GM04504 (cell line): ENCODE measurements at places on chromosomes 1 and 21.

DNA sequence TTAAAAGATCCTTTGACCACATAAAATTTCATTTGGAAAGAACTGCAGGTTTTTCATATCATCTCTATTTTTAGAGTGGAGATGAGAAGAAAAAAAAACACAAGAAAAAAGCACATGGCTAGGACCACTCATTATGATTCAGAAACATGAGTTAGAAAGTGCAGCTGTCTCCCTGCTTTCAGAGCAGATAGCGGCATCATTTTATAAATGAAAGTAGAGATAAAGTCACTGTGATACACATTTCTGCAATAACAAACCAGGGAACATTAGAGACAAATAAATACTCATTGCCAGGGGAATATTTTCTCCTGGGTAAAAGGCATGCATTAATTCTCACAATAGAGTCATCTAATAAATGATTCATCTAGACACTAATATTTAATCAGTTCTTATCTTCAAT lies 87.5 kb upstream of the PLPPR4 start:
- DNase-seq: no peak

GRCh38 chr1:35783055-35783583 lies 13.3 kb upstream of the CLSPN start:
- DNase-seq: no peak

DNA sequence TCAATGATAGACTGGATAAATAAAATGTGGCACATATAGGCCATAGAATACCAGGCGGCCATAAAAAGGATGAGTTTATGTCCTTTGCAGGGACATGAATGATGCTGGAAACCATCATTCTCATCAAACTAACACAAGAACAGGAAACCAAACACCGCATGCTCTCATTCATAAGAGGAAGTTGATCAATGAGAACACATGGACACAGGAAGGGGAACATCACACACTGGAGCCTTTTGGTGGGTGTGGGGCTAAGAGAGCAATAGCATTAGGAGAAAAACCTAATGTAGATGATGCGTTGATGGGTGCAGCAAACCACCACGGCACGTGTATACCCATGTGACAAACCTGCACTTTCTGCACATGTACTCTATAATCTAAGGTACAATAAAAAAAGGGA lies 883.4 kb upstream of the PRMT6 start:
- no peak for DNase-seq

DNA sequence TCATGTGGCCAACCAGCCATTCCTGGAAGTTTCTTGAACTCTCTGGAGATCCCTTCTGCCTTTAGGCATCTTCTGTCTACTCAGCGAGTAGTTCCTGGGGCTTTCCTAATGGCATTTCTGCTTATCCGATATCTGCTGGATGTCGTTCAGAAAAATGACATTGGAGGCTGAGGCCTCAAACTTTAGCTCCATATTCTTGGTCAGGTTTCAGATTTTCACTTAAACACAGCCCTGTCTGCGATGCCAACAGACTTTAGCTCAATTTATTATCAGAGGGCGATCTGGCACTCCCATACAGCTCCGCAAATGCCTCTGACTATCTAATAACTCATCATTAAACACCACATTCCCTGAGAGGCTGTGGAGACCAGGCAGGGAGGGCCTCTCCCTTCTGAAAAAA lies 46.3 kb upstream of the ETS2 start:
- DNase-seq: no peak

DNA sequence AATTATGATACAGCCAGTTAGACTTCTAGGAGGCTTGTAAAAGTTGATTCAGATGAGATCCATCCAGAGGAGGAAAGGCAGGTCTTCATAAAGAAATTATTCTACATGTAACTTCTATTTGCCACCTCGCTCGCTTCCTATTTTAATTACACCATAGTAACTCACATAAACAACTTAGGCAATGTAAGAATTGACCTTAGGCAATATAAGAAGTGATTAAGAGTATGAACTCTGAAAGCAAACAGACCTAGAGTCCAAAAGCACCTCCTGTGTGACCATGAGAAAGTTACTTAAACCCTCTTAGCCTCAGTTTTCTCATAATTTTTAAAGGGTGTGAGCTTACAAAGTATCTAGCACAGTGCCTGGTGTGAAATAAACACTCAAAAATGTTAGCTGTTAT lies 192.7 kb upstream of the NFIA start:
- DNase-seq: no peak

DNA sequence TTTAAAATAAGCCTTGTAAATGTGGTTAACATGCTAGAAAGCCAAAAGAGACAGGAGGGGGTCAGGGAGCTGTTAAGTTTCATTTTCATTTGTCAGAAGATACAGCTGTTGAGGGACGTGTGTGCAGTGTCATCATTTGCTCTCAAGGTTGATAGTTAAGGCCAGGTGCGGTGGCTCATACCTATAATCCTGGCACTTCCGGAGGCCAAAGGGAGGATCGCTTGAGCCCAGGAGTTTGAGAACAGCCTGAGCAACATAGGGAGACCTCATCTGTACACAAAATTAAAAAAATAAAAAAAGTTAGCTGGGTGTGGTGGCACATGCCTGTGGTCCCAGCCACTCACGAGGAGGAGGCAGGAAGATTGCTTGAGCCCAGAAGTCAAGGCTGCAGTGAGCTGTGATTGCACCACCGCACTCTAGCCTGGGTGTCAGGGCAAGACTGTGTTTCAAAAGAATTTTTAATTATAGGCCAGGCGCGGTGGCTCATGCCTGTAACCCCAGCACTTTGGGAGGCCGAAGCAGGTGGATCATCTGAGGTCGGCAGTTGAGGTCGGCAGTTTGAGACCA lies 22.7 kb downstream of the ZBTB8OS start:
- no peak for DNase-seq
